ENCODE measurements at places on chromosomes 4 and X.

- no peak for DNase-seq
These were observed 50.3 kb downstream of the GASK1B start for GRCh38 chr4:158122501-158122900.

GRCh38 chr4:169348541-169348940, 77.8 kb upstream of the SH3RF1 start:
- DNase-seq = no peak

DNA sequence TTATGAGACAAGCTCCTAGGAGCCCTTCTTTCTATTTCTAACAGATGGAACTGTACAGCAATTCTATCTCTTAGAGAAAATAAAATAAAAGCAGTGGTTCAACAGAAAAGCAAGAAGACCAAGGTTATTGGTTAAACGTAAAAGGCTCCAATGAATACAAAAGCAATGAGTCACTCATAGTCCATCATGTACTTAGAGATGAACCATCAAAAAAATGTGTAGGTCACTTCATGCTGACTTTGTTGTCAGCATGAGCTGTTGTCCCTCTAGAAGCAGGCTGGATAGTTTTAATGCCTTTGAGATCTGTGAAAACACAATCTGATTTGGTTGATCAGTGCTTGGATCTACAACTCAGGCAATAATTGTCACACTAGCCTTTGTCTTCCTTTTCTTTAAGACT, 378.6 kb upstream of the ANXA10 start:
- DNase-seq = no peak

GRCh38 chr4:38105475-38106220, 145.4 kb downstream of the PTTG2 start:
- no peak for DNase-seq

DNA sequence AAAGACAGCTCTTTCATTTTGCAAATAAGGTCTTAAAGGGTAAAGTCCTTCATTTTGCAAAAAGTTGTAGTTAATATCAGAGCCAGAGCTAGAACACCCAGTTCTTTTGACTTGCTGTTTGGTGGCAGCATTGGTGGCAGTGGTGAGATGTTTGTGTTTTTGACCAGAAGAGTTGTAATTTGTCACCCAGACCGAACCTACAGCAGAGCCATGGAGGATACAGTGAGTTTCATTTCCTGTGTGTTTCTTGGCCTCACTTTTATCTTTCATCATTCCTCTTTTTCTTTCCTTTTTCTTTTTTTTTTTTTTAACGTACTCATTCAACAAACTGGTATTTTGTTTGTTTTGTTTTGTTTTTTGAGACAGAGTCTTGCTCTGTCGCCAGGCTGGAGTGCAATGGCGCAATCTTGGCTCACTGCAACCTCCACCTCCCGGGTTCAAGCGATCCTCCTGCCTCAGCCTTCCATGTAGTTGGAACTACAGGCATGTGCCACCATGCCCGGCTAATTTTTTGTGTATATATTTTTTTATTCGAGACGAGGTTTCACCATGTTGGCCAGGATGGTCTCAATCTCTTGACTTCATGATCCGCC, 116.4 kb downstream of the AFF1 start:
- no peak for DNase-seq

GRCh38 chr4:92521941-92522340, 218.2 kb downstream of the GRID2 start:
- DNase-seq = no peak

- no peak for DNase-seq
These were observed at the start of gene POU4F2 for GRCh38 chr4:146638786-146639505. TSS of gene POU4F2 (plus strand) at chr4:146638893. CDS start at chr4:146639141, 248 bp downstream.

- DNase-seq = no peak
These were observed 23.2 kb downstream of the SLC7A11 start for GRCh38 chr4:138218976-138219375.

GRCh38 chr4:151689211-151689991, 71.4 kb downstream of the GATB start:
- no peak for DNase-seq

- no peak for DNase-seq
These were observed 119.7 kb downstream of the CHRDL1 start for GRCh38 chrX:110675886-110676285.

DNA sequence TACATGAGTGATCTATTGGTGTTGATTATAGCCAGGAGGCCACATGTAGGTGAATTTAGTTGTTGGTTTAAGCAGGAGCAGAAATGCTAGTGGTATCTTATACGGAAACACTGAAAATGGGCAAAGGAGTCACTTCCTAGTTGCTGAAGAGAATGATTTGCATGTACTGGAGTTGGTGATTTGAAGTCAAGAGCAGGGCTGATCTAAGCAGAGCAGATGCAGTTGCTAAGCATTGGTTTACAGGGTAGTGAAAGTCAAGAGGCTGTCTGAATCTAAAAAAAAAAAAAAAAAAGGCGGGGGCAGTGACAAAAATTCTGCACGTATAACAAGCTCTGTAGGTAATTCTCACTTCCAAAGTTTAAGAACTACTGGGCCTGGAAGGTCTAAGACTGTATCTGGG, 90.4 kb upstream of the HPRT1 start:
- no peak for DNase-seq

GRCh38 chr4:164320847-164321246, 433.1 kb upstream of the SMIM31 start:
- no peak for DNase-seq

DNA sequence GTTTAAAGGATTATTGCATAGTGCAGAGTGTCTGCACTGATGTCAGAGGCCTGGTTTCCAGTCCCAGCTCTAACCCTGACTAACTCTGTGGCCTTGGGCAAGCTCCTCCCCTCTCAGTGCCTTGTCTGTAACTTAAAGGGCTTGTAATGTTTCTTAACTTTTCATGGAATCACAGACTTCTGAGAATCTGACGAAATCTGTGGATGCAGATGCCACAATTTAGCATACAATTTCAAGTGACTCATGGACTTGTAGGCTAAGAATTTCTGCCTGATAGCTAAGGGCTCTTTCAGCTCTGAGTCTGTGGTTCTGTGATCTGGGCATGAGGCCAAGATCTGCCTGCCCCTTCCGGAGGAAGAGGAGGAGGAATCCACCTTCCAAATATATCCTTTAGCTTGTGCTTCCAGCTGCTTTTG, 236.9 kb downstream of the AR start:
- DNase-seq = no peak

DNA sequence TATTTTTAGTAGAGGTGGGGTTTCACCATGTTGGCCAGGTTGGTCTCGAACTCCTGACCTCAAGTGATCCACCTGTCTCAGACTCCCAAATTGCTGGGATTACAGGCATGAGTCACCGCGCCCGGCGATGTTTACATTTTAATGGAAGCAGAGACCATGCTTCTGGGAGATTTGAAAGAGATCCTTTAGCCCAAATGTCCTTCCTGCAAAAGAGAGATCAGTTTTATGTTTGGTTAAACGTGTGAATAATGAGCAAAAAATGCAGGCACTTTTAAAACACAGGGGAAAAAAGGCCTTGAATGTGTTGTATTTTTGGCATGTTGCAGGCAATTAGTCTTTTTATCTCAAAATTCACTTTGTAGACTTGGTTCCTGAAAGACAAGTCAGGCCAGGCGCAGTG, 95.8 kb upstream of the ELOVL6 start:
- no peak for DNase-seq

DNA sequence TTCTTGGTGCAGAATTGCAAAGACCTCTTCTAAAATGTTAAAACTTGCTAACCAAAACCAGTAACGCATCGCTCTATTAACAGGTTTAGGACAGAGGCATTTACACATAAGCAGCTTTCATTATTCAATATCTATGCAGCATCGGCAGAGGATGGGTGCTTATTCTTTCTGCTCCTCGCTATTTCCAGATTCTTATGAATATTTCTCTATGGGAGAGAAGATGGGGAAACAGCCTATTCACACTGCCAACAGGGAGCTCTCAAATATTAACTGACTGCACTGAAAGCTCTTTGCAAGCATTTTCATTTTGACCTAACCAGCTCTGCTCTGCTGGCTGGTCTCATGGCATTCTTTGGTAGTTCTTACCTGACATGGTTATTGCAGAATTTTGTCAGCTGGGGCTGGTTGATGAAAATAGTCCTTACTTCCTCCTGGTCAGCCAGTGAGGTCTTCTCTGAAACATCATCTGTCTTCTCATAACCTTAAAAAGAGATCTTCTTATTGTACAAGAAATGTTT, 30.2 kb downstream of the ATP8A1 start:
- DNase-seq = no peak

GRCh38 chr4:150579551-150580234, 2.3 kb upstream of the MAB21L2 start:
- DNase-seq = no peak

DNA sequence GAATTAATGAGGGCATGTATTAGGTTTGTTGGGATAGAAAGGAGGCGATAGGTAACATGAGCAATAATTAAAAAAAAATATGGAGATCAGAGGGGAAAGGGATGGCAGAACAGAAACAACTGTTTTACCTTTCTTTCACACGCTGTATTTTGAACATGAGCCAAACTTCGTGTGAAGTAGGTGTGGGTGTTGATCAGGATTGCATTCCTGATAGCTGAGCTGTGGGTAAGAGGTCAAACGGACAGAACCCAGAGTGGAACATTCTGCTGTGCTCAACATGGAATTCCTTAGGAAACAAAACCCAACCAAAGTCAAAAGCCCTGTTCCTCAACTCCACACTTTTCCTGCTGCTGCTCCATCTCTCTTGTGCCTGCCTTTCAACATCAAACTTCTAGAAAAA, 162.5 kb upstream of the CASK start:
- no peak for DNase-seq

- no peak for DNase-seq
These were observed 83.7 kb downstream of the FREM3 start for GRCh38 chr4:143616771-143617170.

DNA sequence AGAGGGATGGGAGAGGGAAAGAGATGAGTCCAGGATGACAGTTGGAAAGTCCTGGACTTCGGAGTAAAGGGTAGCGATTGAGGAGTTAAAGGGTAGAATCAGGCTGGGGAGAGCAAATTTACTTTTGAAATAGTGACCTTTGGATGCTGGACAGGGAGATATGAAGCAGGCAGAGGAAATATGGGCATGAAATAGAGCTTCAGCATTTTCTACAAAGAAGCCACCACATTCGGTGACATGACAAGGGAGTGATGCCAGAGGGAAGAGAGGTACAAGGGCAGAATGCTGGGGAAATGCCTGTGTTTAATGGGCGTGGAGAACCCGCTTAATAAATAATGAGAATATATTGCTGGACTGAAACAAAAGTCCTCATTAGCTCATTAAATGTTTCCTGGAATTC, 92.7 kb downstream of the TBL1X start:
- DNase-seq = no peak

DNA sequence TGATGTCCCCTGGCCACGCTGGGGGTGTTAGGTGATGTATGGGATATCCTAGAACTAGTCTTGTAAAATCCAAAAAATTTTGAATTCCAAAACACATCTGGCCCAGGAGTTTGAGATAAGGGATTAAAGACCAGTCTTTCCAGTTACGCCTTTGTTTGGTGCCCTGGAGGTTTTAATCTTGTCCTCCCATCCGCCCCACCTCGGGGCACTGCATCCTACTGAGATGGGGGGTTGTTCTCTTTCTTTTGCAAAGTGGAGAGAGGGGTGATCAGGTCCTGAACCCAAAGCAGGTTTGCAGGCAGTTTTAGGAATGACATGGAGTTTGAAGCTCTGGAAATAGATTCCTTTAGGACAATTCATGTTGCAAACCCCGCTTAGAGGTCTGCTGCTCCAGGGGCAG, 1.8 kb downstream of the SUV39H1 start:
- DNase-seq = no peak

DNA sequence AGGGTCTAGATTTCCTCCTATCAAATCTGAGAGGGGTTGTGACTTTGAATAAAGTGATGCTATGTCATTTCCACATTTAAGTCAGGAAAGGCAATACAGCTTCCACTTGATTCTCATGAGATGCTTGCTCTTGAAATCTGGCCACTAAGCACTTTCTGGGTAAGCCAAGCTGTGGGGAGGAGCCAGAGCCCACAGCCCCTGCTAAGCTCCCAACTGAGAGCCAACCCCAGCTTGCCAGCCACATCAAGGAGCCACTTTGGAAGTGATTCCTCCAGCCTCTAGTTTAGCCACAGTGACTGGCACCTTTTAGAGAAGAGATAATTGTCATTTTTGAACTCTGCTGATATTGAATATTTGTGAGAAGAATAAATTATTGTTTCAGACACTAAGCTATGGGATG, 1441.5 kb upstream of the IGFBP7 start:
- no peak for DNase-seq

DNA sequence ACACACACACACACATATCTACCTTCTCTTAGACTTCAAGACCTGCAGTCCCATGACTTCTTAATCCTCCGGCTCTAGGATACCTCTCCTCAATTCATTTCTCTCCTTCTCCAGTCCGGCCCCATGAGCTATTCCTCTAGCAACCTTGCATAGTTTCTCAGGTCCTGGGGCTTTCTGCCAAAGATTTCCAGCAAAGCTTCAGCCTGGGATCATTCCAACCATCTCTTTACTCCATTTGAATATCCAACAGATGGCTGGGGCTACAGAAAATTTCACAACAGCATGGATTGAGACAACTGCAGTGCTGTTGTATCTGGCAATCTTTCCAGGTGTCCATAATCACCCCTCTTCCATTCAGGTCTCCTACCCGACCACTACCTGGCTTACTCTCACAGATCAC, 184.1 kb downstream of the DCHS2 start:
- no peak for DNase-seq

DNA sequence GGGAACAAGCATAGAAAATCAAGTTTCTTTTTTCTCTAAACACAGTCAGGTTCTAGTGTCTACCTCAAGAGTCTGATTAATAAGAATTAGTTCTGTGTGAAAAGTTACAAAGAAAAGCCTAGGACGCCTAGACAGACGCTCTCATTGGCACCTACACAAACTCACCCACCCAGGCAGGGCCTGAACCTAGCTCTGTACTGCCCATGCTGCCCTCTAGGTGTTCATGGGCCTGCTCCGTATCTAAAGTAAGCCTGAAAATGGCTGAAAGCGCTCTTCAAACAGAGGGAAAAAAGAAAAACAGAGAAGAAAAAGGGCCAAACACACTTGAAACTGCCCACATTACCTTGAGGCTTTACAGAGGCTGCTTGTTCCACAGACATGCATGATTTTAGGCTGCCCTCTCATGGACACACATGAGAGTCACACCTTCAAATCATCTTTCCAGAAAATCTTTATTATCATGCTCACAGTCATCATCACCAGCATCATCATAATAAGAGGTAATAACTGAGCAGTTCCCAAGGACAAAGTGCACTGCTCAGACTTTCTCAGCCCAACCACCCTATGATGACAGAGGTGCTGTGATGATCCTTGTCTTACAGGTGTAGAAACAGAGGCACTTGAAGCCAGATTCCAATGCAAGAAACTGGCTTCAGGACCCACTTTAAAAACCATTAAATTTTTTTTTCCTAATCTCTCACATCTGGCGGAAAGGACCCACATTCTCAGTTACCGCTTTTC, 49.6 kb downstream of the MAP7D2 start:
- no peak for DNase-seq

GRCh38 chr4:76108467-76109181, 34.1 kb downstream of the ART3 start:
- DNase-seq = no peak

- no peak for DNase-seq
These were observed 16.6 kb downstream of the COQ2 start for GRCh38 chr4:83267830-83268475.
